Myocyte (in vitro differentiated cells): ENCODE measurements at places on chromosomes 7 and 10. TPM values are rescaled to one million over a fixed set of nuclear protein-coding genes. Genes with fewer than 3 reads are reported as not detected.

DNA sequence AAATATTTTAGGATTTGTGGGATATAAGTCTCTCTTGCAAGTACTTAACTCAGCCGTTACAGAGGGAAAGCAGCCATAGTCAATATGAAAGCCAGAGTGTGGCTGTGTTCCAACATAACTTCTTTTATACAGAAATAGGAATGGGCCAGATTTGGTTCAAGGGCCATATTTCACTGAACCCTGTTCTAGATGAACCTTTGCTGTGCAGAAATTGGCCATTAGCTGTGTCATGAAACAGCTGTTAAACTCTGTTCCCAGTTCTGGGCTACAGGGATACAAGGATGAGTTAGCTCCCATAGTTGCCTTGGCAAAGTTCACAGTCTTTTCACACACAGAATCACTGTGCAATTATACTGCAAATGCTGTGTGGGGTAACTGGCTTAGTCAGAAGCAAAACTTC is 213.9 kb upstream of the LRRN3 start:
- DNase-seq = no peak

- DNase-seq = no peak
Measured at GRCh38 chr7:97844036-97844435, 28.2 kb downstream of the ASNS start.

DNA sequence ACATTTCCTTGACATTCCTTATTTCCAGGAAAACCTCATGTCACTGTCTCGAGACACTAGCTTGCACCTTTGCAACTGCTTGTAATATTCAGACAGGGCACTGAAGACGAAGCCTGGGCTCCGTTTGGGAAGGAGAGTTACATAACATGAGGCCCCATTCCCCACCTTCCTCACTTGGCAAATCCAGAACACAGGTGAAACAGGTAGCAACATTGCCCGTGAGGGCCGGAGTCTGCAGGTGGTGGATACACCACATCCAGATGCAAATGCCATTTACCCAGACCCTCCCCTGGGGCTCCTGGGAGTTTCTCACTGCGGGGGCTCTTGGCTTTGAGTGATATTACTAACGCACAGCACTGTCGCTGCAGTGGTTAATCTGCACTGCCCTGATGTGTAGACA is 491.0 kb downstream of the PTPRN2 start:
- DNase-seq = no peak

GRCh38 chr10:101047961-101048892 is 13.6 kb upstream of the KAZALD1 start:
- DNase-seq = no peak

GRCh38 chr7:104093127-104093526 is 103.7 kb upstream of the RELN start:
- no peak for DNase-seq

DNA sequence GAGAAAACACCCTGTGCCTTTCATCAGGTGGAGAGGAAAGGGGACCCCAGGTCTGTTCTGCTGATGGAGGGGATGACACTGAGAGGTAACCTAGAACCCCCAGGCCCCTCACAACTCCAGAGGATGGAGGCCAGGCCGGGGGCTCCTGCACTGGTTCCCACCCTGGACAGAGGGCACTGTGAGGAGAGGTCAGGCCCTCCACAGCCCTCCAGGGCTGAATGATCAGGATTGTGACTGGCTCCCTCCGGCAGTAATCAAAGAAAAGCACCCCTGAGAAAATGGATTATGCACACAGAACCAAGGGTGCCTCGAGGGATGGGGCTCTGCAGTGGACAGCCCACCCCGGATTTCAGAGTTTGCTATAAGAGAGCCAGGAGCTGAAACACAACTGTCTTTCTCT is 502.8 kb downstream of the TCERG1L start:
- no peak for DNase-seq

- no peak for DNase-seq
Measured at GRCh38 chr7:96059075-96059474, 262.8 kb downstream of the SLC25A13 start.

DNA sequence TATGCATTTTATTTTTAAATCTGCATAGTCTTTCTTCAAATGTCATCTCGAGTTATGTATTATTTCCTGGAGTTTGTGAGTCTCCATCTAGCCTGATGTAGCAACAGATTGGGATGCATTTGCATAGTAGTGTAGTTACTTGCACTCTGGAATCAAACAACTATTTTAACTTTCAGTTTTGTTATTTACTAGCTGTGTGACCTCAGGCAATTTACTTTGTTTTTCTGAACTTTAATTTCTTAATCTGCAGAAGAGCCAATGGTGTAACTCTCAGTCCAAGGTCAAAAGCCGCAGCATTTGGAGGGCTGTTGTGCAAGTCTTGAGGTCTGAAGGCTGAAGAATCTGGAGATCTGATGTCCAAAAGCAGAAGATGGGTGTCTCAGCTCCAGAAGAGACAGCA is 175.8 kb upstream of the SORCS1 start:
- no peak for DNase-seq

DNA sequence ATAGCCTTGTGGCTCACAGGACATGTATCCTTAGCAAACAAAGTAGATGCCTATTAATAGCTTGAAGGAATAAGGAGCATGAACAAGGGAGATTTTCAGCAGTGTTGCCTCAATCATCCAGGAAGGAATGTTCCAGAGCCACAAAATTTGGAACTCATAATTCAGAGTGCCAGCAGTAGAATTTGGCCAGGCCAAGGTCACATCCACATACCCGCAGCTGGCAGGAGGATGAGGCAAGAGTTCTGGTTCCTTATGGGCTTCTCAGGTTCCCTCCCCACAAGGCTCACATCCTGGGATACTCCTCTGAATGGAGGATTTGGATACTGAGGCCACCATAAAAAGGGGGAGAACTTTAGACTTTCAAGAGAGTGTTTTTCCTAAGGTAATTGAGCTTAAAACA is 45.8 kb downstream of the SUFU start:
- peak; percentile 49 for DNase-seq

DNA sequence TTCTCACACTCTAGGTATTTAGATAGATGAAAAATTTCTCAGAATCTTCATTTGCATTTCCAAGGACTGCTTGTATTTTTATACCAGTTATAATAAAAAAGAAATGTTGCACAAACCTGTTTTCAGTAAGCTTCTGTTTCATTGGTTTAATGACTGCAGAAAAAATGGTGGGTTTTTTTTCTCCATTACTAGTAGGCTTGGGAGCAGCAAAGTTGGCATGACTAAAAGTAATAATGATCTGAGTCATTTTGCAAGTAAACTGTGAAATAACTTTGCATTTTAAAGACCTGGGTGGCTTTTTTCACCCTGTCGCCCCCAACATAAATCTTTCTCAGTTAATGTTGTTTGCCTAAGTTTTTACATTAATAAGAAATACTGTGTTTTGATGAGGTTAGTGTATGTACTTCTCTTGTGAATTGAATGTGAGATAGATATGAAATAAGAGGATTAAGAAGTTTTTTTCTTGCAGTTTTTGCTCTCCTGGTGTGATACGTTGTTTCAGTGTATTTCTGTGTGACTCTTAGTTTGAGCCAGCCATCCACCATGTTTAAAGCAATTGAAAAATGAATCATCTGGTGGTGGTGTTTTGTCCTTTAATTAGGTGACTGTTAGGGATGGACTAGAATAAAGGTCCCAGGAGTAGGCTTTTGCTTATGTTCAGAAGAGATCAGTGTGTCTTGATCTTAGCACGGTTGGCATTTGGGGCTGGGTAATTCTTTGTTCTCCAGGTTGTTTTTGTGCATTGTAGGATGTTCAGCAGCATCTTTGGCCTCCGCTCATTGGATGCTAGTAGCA is 1.8 kb downstream of the GNAI1 start:
- DNase-seq = peak; percentile 26

The ABI1 gene
- 43.1 and 62.9 TPM in 2 replicates for total RNA-seq

The SH2D4B gene
- not detected in 2 replicates for total RNA-seq

The RRP12 gene
- total RNA-seq = 25.6 and 26.5 TPM in 2 replicates

The FEZF1 gene
- not detected in 2 replicates for total RNA-seq

The HTR7 gene
- total RNA-seq = 4.2 and 18.2 TPM in 2 replicates

The EPO gene
- total RNA-seq = 0.16 and 0.88 TPM in 2 replicates

The MYPN gene
- 119 and 131 TPM in 2 replicates for total RNA-seq
